Stimulated activated CD4-positive, alpha-beta T cell treated with anti-CD3 and anti-CD28 coated beads, Interleukin-1b, Interleukin-23, amount 100 ng/mL, for 48 hours (primary cell): ENCODE measurements at places on chromosomes 16 and 17.

DNA sequence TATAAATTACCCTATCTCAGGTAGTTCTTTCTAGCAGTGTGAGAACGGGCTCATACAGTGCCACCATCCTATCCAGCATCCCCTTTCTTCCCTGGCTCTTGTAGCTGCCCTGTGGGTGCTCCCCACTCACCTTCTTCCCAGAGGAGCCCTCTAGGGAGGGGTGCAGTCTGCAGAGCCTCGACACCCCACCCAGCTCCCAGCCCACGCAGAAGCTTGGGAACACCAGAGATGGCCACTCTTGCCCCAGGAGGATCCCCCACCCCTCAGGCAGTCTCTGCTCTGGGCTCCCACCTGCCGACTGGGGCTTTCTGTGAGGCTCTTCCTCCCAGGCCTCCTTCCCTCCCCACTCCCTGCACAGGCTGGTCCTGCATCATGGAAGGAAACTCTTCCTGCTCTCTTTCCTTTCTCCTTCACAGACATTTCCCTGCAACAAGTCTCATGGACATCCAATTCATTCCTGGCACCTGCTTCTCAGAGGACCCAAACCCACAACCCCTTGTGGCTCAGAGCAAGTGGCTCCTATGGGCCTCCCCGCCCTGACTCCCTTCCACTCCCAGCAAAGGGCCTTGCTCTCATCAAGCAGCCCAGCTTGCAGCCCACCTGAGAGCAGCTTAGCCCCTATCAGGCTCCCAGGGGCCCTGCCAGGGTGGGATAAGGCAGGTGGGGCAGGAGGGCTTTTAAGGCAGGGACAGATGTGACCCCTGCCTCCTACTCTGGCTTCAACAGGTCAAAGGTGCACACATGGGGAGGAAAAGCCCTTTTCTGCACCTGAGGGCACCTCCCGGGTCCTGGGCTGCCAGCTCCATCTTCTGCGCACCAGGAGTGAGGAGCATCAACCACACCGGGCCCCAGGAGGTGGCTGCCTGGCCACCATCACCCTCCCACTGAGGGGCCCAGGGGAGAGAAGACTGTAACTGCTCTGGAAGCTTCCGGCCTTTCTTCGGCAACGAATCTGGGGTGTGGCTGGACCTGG, 263.8 kb upstream of the TNRC6C start:
- DNase-seq = no peak

- DNase-seq = no peak
These were observed 10.3 kb downstream of the ZNF18 start for GRCh38 chr17:11986942-11987329.

- no peak for DNase-seq
These were observed 2.1 kb downstream of the RFNG start for GRCh38 chr17:82049521-82049971.

DNA sequence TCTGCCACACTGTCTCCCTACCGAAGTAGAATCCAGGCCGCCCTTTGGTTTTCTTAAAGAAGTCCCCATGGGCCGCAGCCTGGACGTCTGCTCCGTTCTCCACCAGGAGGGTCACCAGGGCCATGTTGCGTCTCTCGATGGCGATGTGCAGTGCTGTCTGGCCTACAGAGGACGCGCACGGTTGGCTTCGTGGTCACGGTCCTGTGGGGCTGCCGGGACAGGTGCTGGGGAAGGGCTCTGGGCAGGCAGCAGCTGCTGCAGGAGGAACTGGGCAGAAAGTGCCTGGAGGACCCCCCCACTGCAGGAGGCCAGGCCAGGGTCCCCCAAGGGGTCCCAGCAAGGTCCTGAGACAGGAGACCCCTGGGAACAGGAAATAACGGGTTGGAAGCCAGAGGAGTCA, 19.0 kb downstream of the TRPV1 start:
- no peak for DNase-seq

DNA sequence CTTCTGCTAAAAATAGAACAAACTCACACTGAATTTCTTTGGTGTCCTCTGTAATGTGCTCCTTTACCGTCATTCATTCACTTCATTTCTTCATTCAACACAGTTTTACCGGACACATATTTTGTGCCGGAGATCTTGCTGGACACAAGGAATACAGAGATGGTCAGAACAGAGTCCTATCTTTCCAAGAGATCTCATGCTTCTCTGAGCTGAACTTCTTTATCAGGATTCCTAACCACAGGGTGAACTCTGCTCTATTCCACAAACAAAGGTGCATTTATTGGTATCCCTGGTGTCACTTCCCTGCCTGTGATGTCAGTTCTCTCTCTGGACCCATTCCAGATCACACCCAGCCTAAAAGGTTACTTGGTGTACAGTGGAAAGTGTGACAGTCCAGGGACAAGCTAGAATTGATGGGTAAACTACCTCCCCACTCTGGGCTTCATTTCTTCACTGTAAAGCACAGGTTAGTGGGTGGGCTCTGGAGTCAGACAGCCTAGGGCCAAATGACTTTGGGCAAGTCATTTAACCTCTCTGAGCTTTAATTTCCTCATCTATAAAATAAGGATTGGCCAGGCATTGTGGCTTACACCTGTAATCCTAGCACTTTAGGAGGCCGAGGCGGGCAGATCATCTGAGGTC, 4.2 kb downstream of the IFI35 start:
- no peak for DNase-seq

DNA sequence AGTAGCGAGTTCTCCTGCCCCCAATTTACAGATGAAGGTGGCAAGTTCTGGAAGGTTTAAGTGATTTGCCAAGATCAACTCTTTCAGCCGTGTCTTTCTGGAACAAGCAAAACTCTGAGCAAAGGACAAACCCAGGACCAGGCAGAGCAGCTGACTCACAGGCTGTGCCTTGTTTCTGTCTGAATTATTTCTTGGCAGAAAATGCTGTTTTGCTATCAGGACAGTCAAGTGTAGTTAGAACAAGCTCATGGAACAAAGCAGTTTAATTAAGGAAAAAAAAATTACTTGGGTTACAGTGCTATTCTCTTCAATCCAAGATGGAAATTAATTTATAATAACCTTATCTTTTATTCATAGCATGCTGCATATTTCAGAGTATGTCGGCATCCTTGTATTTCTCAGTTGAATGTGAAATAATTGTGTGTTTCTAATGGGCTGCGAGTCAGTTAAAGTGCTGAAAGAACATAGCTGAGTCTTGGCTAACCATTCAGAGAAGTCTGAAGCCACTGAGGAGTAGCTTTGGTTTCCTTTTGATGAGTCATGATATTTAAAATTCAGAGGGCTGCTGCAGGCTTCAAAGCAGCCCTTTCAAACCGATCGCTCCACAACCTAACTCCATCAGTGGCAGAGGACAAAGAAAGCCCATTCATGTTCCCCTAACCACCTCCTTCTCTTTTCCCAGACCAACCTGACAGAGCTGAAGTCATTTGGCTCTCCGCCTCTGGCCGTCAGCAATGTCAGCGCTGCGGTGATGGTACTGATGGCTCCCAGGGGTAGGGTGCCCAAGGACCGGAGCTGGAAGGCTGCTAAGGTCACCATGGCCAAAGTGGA, 143.7 kb downstream of the ZNF18 start:
- DNase-seq = no peak

DNA sequence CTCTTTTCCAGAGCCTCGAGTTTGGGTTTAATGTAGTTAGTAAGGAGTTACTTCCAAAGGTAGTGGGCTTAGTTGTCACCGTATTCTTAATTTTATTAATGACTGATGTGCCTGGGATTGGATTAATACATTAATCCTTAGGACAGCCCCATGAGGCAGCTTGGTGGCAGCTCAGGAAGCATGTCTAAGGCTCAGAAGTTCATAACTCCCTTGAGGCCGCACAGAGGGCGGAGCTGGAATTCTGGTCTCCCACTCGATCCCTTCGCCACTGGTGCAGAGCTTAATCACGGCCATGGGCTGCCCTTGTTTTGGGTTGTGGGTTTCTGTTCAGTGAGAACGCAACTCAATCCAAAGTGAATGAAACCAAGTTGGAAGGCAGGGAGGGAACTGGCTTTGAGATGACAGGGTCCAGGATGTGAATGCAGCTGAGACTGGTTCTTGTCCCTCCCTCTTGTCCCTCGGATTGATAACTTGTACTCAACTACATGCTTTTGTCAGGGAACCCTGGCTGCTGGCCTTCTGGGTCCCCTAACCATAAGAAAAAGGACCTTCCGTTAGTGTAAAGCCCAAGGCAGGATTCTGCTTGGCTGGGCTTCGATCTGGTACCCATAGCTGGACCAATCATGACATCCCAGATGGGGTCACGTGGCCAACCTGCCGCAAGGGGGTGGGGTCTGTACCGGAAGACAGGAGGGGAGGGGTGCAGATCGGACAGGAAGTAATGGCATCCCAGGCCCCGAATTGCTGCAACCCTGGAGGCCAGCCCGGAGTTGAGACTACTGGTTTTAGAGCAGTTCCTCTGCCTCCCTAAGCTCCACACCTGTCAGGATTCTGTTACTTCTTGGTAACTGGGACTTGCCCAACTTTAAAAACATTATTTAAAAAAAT, 45.4 kb downstream of the SNX20 start:
- DNase-seq = peak; percentile 57

- no peak for DNase-seq
These were observed 2.3 kb downstream of the C17orf58 start for GRCh38 chr17:67993998-67994361.
